ENCODE measurements at places on chromosomes 13 and 19.

GRCh38 chr19:10587022-10587838, at the start of gene AP1M2:
Gene AP1M2, minus strand, starts transcription at chr19:10587312. Its CDS starts 81 bp downstream, at chr19:10587231.
- DNase-seq, result no peak

- no peak for DNase-seq
Measured at GRCh38 chr19:14022469-14022868, 5.5 kb upstream of the RLN3 start.

- no peak for DNase-seq
Measured at GRCh38 chr19:39728040-39728439, 9.8 kb downstream of the CLC start.

DNA sequence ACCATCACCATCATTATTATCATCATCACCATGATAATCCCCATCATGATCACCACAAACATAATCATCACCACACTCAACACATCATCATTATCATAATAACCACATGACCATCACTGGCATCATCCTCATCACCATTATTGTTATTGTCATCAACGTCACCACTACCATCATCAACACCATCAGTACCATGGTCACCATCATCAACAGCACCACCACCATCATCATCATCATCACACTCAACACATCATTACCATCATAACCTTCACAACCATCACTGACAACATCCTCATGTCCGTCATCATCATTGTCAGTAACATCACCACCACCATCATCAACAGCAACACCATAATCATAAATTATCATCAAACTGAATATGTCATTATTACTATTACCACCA, 73.2 kb downstream of the MBD3L1 start:
- no peak for DNase-seq

GRCh38 chr13:29523199-29523961, 72.1 kb downstream of the SLC7A1 start:
- no peak for DNase-seq

DNA sequence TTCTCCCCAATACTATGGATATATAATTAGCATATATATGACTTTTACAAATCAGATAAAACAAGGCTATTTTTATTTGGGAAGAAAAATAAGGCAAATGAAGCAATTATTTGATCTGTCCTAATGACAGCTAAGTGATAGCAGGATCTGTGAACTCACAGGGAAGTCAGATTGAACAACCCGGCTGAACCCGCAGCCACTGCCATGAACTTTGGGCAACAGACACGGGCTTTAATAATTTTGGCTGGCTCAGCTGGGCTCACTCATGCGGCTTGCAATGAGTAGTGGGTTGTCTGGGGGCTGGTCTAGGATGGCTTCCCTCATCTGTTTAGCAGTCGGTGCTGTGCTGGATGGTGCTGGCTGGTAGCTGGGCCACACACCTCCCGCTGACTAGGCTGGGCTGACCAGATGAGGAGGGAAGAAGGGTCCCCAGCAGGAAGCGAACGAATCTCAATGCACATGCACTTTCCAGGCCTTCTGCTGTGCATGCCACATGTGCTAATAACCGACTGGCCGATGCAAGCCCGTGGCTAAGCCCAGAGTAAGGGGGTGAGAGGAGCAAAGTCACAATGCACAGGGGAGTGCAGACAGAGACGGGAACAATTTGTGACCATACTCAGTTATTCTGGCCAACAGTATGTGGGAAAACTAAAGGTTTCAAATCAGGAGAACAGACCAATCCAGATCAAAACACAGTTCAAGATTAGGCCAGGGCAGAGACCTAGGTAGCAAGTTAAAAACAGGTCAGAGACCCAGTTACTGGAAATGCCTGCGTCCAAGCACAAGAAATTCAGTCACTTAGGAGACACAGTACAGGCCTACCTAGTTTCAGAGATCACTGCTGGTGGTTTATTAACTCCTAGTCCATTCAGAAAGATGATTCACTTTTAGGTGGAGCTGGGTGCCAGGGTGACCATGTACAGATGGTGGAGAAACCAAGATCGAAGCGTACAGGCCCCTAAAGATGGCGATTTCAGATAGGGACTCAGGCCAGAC, 22.3 kb downstream of the CRYL1 start:
- DNase-seq, result no peak

- no peak for DNase-seq
Measured at GRCh38 chr13:24985107-24985506, 110.8 kb upstream of the PABPC3 start.

- DNase-seq, result no peak
Measured at GRCh38 chr13:95098916-95099315, 202.3 kb downstream of the ABCC4 start.

DNA sequence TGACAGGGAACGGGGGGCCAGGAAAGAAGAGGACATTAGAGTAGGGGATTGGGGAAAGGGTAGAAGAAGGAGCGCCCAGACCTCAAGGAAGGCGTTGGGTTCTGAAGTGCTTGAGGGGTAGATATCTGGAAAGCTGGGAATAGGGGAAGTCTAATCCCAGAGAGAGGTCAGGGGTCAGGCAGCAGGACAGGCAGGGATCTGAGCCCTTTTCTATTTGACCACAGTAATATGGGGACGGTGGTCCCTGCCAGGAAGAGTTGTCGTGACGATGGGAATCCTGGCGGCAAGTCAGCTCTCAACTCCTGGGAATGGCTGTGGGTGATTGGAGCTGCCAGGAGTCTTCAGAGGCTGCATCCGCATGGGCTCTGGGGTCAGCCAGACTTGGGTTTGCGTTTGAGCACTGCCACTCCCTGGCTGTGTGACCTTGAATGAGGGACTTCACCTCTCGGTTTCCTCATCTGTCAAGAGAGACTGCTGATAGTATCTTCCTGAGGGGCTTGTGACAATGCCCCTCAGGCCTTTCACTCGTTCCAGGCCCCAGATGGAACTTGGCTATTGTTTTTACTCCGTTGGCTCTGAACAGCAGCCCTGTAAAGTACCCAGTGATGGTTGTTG, 1.3 kb downstream of the AP2A1 start:
- no peak for DNase-seq

- no peak for DNase-seq
Measured at GRCh38 chr19:17103177-17103576, 27.6 kb downstream of the MYO9B start.

GRCh38 chr13:75417012-75417384, 65.0 kb downstream of the TBC1D4 start:
- DNase-seq, result no peak

GRCh38 chr19:46016426-46017094, 6.3 kb downstream of the PGLYRP1 start:
- DNase-seq, result no peak

- DNase-seq, result no peak
Measured at GRCh38 chr13:98221234-98221633, 44.2 kb upstream of the RNF113B start.

DNA sequence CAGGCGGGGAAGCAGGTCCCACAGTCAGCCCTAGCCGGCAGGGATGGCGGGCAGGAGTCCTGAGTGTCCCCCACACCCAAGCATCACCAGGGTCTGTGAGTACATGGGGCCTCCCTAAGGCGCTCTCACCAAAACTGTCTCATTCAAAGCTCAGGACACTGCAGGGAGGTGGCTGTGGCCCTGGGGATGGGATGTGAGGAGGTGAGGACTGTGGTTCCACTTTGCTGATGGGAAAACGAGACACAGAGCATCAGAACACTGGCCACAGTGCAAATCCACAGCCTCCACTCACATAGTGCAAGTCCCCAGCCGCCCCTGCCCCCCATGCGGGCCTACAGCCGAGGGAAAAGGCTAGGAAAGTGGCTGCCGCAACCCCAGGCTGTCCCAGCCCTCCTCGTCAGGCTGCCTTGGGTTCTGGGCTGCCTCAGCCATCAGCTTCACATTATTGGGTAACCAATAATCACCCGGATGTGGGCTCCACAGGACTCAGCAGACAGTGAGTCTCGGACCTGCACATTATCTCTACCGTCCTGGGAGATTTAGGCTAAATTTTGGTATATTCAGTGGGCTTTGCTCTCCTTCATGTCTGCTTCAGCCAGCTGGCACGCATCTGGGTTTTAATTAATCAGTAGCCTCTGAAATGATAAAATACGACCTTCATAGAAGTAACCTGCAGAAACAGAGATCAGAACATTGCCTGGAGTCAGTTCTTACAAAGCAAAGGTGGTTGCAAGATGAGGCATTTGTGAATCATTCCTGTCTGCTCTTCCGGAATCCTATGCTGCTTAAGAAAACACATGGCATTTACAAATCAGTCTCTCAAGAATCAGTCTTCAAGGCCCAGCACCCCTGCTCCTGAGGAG, 77.0 kb downstream of the SOX1 start:
- no peak for DNase-seq

DNA sequence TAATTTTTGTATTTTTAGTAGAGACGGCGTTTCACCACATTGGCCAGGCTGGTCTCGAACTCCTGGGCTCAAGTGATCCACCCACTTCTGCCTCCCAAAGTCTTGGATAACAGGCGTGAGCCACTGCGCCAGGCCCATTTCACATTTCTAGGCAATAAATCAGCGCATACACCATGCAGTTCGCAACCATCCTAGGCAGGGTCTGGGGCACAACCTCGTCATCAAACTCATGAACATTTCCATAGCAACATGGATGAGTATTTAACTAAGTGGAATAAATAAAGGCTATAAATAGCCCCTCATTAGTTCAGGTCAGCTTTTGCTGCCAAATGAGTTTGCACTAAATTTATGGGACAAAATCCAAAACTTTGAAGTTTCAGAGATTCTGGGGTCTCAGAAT, 8.2 kb downstream of the MEIS3 start:
- DNase-seq, result no peak

DNA sequence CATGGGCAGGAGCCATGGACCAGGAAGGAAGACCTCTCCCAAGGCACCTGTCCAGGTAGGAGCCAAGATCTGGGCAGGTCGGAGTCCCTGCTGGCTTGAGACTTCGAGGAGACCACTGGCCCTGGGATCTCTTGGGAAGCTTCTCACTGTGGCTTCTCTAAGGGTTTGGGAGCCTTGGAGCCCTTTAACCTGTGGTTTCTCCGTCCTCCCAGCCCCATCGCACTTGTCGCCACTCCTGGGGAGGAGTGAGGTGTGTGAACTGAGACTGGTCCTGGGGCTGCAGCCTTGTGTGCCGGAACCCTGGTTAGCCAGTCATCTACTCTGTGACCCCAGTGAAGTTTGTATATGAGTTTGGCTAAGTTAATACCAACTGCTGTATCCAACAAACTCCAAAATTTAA, 8.2 kb downstream of the ZNF805 start:
- no peak for DNase-seq

DNA sequence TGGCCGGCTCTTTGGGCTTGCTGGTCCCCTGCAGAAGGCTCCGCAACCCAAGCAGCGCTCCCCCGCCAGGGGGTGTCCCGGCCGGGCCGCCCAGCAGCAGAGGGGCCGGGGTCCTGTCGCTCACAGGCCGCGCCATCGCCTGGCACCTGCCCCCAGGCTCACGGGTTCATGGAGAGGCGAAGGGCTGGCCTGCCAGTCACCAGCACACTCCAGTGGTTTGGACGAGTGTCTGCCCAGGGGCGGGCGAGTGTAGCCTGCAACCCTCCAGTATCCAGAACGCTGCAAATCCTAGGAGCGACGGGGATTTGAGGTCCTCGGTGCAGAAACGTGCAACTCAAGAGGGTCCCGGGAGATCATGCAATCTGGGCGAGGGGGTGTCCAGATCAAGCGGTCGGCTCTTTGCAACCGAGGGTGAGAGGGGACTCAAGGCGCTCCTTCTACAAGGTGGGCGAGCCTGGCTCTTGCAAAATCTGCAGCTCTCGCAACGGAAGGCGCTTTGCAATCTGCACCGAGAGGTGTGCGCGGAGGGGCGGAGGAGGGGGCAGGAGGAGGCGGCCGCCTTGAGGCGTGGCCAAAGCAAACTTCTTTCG, at the start of gene DBP:
Gene DBP, minus strand, starts transcription at position 521 of the 590 bp plus-strand sequence. Its CDS starts 385 bp downstream, at position 136.
- DNase-seq, result no peak

- no peak for DNase-seq
Measured at GRCh38 chr19:56423276-56423984, 19.3 kb downstream of the ZNF583 start.

- no peak for DNase-seq
Measured at GRCh38 chr13:74388626-74389025, 254.4 kb upstream of the KLF12 start.

DNA sequence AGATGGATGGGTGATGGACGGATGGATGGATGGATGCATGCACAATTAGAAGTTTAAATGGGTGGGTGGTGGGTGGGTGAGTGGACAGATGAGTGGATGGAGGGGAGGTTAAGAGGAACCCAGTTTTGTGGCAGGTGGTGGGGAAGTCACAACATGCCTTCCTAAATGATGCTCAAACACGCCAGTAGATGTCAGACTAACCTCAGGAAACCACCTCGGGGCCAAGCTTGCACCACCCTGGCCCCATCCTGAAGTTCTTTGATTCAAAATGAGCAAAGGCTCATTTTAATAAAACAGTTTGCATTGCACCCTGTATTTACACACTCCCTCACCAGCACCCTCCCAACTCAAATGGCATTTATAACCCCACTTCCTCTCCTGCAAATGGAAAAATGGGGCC, 91.4 kb upstream of the CACNA1A start:
- DNase-seq, result peak; percentile 17

GRCh38 chr19:54674021-54674617, 11.3 kb downstream of the LILRB4 start:
- DNase-seq, result no peak

- DNase-seq, result peak; percentile 92
Measured at GRCh38 chr19:2540646-2541454, 64.9 kb downstream of the GADD45B start.

GRCh38 chr19:3098515-3099346, 4.6 kb downstream of the GNA11 start:
- DNase-seq, result no peak

- DNase-seq, result no peak
Measured at GRCh38 chr19:35509018-35509652, 4.3 kb downstream of the DMKN start.

DNA sequence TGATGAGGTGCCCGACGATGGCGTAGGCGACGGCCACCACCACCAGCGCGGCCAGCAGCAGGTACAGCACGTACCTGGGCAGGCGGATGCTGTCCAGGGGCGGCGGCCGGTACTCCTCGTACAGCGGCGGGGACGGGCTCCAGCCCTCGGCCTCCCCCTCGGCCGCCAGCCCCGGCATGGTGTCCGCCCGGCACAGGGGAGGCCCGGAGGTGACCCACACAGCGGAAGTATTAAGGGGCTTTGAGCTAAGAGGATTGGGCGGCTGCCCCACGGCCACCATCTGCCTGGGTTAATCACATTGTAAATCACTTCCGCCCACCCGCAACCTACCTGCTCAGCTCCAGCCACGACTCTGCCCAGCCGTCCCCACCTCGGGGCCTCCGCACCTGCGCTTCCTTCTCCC, at the start of gene SMIM44:
Gene SMIM44, minus strand, starts transcription at position 216 of the 403 bp plus-strand sequence. Its CDS starts 38 bp downstream, at position 178.
- DNase-seq, result no peak

DNA sequence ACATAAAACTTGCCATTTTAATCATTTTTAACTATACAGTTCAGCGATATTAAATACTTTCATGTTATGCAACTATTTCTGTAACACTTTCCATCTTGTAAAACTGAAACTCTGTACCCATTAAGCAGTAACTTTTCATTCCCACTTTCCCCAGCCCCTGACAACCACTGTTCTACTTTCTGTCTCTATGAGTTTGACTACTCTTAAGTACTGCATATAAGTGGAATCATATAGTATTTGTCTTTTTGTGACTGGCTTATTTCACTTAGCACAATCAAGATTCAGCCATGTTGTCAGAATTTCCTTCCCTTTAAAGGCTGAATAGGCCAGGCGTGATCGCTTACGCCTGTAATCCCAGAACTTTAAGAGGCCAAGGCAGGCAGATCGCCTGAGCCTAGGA, 56.2 kb downstream of the ARHGAP35 start:
- DNase-seq, result no peak

All from AG04449 (cell line).